ENCODE measurements at places on chromosomes 5 and 9.

- DNase-seq = peak; percentile 13
Measured at GRCh38 chr5:159504106-159504856, 174.0 kb upstream of the IL12B start.

DNA sequence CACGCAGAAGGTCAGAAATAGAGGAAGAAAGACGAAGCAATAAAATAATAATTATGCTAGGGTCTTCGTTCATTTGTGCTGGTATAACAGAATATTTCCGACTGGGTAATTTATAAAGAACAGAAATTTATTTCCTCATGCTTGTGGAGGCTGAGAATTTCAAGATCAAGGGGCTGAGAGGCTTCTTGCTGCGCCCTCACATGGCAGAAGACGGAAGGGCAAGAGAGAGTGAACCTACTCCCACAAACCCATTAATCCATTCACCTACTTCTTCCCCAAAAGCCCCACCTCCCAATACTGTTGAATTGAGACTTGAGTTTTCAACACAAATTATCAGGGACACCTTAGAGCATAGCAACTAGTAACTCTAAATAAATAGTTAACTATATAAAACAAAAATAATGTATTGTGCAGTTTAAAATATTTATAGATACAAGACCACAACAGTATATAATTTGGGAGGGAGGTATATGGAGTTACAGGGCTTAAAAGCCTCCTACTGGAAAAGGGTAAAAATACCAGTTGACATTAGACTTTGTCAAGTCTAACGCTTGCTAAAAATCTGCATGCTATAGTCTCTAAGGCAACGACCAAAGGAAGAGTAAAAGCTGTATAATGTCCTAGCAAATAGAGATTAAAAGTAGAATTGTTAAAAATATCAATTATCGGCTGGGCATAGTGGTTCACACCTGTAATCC, 40.3 kb upstream of the NAA35 start:
- peak; percentile 34 for DNase-seq

DNA sequence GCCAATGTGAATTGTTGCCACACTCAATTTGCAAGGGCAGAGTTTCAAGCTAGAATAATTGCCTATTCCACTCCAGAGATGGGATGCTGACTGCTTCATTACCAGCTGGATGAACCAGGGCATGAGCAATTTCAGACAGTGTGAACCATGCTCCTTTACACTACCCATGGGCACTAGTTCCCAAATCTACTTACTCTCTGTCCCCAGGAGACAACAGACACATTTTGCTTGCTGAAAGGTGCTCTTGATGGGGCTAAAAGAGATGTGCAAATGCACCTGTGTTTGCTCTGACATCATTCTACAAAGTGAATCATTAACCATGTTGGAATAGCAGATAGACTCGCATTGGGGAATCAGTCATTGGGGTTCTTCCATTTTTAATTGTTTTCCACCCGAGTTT, 522.3 kb upstream of the NUDT12 start:
- no peak for DNase-seq

- DNase-seq = no peak
Measured at GRCh38 chr9:84517026-84517425, 152.5 kb upstream of the NTRK2 start.

DNA sequence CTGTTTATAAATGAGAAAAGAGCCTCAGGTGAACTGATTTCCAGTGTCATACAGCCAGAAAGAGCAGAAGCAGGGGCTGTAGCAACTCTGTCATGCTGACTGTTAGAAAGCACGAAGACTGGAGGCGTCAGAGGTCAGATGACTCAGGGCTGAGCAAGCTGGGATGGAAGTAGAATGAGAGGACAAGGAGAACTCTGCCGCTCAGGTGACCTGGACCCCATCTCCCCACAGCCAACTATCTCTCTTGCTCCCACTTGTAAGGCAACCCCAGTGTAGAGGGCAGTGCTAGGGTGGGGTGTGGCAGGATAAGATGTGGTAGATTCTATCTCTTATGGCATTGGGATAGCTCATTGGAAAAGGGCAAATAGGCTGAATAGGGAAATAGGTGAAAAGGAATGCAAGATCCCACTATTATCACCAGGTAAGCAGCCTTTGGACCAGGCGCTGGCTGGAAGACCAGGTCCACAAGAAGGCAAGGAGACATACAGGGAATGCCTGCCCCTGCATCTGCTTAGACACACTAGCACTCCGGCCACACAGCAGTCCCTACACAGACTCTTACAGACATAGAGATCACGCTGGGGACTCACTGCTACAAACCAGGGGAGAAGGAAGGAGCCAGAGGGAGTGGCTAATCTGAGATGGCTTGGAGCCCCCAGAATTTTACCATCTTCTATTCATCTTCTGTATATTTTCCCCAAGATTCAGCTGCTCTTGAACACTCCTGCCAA, 21.2 kb upstream of the LOX start:
- DNase-seq = peak; percentile 45

DNA sequence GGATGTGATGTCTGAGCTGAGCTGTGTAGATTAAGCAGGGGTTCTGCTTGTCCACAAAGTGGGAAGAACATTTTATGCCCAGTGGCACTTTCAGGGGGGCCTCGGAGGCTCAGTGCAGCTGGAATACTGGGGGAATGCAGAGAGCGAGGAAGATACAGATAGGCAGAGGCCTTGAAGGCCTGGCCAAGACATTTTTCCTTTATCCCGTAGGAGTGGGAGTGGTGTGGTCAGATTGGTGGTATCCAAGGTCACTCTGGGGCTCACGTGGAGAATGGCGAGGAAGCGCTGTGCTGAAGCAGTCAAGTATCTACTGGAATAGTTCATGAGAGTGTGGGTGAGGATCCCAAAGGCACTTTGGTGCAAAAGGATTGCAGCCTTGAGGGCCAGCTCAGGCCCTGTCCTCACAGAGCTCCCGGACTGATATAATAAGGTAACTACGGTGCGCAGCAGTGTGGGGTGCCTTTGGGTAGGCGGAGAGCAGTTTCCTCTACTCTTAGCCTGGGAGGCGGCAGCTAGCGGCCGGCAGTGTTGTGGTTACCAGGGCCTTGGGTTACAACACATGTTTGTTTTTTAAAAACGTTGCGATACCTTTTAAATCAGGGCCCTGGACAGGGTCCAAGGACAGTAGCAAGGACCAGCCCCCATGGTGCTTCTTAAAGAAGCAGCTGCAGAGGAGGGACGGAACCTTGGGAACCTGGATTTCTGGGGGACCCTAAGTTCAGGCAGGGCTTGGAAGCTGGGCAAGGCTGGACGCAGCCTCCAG, 10.8 kb upstream of the CCDC69 start:
- peak; percentile 48 for DNase-seq

DNA sequence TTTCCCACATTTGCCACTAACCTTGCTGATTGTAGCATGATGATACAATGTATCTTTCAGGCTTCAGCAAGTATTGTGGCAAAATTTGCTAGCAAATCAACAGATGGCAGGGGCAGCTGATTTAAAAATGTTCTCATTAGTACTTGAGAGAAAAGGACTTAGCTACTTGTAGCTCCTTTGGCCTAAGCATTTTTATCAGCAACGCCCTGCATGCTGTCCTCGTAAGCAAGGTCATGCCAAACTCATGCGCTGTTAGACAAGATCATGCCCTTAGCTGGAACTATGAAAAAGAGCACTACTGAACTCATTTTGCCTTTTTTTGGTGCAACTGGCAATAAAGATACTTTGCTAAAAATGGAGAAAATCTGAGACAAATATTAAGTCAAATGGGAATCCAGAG, 197.1 kb downstream of the ICE1 start:
- no peak for DNase-seq

DNA sequence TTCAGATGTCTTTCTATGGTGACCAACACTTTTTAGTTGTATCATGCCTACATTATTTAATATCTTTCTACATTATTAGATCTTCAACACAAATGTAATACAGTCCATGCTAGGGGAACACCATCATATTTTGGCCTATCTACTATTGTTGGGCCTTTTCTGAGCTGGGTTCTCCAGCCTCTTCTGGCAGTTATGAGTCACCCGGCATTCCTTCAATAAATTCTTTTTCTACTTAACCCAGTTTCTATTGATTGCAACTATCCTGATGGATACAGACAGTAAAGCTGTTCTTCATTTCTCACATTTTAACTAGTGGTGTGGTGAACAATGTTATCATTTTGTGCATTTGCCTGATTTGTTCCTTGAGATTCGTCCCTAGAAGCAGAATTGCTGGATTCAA, 529.3 kb downstream of the BNC2 start:
- peak; percentile 48 for DNase-seq

DNA sequence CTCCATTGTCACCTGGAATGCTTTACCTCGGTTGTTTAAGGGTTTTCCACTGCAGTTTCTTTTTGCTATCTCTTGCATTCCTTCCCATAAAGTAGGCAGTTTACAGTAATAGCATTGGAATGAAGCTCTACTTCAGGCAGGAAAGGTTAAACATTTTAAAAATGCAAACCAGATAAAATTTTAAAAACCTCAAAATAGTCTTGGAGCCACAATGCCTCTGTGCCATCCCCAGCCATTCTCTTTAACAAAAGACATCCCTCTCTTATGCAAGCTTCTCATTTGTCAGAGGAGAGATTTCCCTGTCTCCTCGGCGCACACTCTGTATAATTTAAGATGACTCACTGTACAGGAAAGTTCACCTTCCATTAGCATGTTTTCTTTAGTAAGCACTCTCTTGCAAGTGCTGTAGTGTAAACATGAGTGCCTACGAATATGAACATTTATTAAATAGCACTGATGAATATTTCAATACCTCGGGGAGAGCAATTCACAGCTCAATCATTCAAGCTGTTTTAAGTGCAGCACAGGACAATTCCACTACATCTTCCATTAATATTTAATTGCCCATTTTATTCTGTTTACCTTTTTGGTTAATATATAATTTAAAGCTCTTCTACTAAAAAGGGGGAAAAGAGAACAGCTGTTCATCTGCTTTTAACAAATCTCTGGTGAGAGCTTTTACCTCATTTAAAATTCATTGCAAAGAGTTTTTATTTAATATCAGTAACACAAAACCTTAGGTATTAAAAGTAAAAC, 343.6 kb downstream of the SPATA31D1 start:
- peak; percentile 80 for DNase-seq

DNA sequence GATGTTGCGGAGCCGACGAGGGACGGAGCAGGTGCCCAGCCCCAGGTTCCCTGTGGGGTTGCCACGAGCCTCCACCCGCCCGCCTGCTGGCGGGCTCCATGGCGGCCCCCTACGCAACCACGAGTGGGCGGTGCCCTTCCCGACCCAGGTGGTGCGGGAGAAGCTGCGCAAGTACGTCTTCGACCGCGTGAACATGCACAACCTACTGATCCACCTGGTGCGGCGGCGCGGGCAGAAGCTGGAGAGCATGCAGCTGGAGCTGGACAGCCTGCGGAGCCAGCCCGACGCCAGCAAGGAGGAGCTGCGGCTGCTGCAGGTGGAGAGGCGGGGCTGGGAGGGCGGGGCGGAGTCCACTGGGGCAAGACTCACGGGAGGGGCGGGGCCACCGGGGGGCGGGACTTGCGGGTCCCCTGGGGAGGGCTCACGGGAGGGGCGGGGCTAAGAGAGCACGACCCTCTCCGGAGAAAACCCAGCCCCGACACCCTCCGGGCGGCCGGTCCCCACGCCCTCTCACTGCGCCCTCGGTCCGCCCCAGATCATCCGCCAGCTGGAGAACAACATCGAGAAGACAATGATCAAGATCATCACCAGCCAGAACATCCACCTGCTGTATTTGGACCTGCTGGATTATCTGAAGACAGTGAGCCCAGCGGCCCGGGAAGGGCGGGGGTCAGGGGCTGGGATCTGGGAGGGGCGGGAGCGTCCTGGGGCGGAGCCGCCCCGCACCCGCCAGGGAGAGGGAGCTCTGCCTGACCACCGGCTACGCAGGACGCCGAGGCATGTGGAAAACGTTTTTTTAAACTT, 3.9 kb downstream of the CCDC183 start:
- DNase-seq = peak; percentile 48

- DNase-seq = no peak
Measured at GRCh38 chr5:90287036-90287435, 122.5 kb downstream of the CETN3 start.

- no peak for DNase-seq
Measured at GRCh38 chr5:143030349-143030748, 260.2 kb downstream of the ARHGAP26 start.

DNA sequence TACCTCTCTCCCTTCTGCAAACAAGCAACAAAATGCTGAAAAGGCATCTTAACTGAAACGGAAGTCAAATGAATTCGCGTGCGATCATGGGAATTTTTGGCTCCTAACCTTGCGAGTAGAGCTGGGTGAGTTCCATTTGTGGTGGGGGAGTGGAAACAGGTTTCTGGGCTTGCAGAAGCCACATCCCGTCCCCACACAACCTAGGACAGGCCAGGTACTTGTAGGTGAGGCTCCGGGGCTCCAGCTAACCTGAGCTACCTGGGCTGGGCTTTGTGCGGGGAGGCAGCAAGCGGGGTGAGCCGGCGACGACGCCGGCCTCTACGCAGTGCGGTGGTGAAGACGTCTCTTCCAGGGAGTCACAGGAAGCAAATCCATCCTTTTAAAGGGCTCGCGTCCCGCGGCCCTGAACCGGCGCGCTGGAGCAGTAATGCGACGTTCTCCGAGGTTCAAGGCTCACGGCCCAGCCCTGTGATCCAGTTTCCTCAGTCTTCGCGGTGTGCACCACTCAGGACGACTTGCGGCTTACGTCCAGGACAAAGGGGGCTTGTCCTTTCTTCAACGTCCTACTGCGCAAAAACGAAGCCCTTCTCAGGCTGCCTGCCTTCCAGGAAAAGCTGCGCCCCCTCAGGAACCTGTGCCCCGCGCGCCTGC, 567 bp upstream of the SPIN1 start:
- DNase-seq = peak; percentile 50

- peak; percentile 71 for DNase-seq
Measured at GRCh38 chr5:107425541-107426031, 245.2 kb downstream of the EFNA5 start.

- peak; percentile 98 for DNase-seq
Measured at GRCh38 chr5:139197710-139198669, at the start of gene SIL1. Gene SIL1, minus strand, starts transcription at chr5:139198368. Its CDS starts 70,525 bp downstream, at chr5:139127843.

- DNase-seq = no peak
Measured at GRCh38 chr5:72410688-72411295, 90.6 kb downstream of the PTCD2 start.

- DNase-seq = no peak
Measured at GRCh38 chr9:114864471-114864870, 58.6 kb upstream of the TNFSF15 start.

- DNase-seq = no peak
Measured at GRCh38 chr5:174667526-174667925, 56.9 kb upstream of the MSX2 start.

DNA sequence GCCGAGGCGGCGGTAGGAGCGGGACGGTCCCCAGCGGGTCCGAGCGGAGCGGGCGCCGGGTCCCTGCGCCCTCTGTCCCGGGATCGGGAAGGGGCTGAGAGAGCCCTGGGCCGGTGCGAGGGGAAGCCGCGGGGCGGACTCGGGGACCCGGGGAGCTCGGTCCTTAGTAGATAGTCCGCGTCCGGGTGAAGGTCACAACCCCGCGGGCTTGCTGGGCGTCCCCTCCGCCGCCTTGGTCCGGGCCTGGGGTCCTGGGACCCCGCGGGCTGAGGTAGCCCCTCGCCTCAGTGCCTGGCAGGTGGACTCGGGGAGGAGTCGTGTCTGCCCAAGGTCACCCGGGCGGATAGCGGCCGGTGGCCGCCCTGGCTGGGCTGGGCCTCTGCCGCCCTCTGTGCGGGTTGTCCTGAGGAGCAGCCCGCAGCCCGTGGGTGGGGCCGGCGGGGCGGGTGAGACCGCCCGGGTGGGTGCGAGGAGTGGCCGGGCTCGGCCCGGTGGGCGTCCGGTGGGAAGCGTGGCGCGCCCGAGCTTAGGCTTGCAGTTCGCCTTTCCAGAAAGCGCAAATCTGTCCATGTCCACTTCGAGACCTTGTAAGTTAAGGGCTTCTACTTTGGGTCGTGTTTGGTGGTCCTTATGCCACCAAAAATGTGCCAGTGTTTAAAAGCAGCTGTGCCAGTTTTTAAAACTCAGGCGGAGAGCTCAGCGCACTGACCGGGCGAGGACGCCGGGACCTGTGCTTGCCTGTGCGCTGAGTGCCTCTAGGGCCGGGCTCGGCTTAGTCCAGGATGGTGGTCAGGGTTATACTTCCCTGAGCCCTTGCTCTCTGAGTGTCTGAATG, 554 bp downstream of the SDHA start:
- no peak for DNase-seq
